ENCODE measurements at places on chromosomes 7 and 10.

- no peak for DNase-seq
Observed at GRCh38 chr10:481628-482027, 207.8 kb downstream of the DIP2C start.

DNA sequence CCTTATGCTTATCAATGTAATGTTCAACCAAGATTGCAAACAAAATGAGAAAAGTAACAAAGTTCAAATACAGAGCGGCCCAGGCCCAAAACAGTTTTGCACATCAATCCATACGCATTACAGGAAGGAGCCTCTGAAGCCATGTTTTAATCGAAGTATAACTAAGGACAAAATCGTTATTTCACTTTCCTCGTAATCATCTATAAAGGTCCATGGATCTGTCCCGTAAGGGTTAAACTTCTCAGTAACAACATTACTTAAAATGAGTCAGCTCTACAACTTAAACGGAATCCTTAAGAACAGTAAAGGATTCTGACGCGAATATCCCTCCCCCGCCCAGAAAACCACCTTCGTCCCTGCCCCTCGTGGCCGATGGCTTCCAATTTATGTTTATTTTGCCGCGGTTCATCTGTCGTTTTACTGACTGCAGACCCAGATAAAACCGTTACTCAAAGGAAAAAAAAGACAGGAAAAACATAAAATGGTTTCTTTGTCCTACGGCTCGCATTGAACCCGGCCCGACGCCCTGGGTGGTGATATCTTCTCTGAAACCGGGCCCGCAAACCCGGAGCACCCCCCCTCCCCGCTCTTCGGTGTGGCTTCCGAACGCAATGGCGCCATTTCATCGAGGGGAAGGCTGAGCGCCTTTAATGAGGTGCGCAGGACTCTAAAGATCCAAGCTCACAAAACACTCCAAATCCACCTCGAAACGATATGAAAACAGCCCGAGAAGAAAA is 1.1 kb downstream of the HNRNPA2B1 start:
- DNase-seq = peak; percentile 63

GRCh38 chr7:123782071-123782798 is 33.4 kb upstream of the WASL start:
- no peak for DNase-seq

GRCh38 chr10:112799038-112799437 is 151.0 kb upstream of the TCF7L2 start:
- no peak for DNase-seq

GRCh38 chr7:101017064-101017777 is 2.7 kb upstream of the MUC17 start:
- peak; percentile 56 for DNase-seq

- peak; percentile 96 for DNase-seq
Observed at GRCh38 chr7:44921607-44922350, 36.4 kb upstream of the PURB start.

- no peak for DNase-seq
Observed at GRCh38 chr10:110944792-110945396, 25.5 kb downstream of the SHOC2 start.

DNA sequence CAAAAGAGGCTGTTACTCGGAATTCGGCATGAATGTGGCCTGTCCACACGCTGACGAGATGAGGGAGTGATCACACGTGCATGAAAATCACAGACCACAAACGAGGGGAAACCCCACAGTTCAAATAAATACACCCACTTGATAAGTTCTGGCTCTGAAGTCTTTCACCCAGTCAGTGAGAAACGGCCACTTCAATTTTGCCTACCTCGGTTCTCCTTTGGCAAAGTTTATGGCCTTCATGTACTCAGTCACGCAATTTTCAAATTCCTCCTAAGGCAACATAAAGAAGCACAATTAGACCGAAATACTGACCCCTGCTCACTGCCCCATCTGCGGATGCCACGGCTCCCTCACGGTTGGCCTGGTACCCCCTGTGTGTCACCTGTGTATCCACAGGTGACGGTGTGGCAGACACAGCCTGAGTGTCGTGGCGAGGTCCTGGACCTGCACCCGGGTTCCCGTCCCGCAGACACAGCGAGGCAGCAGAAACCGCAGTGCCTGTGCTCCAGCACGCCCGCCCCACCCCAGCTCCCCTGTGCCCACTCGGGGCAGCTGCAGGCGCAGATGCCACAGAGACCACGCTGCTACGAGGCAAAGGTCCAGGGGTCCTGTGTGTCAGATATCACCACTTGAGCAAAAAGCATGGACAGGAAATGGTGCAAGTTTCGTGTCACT is 1.4 kb downstream of the CFAP46 start:
- DNase-seq = no peak

DNA sequence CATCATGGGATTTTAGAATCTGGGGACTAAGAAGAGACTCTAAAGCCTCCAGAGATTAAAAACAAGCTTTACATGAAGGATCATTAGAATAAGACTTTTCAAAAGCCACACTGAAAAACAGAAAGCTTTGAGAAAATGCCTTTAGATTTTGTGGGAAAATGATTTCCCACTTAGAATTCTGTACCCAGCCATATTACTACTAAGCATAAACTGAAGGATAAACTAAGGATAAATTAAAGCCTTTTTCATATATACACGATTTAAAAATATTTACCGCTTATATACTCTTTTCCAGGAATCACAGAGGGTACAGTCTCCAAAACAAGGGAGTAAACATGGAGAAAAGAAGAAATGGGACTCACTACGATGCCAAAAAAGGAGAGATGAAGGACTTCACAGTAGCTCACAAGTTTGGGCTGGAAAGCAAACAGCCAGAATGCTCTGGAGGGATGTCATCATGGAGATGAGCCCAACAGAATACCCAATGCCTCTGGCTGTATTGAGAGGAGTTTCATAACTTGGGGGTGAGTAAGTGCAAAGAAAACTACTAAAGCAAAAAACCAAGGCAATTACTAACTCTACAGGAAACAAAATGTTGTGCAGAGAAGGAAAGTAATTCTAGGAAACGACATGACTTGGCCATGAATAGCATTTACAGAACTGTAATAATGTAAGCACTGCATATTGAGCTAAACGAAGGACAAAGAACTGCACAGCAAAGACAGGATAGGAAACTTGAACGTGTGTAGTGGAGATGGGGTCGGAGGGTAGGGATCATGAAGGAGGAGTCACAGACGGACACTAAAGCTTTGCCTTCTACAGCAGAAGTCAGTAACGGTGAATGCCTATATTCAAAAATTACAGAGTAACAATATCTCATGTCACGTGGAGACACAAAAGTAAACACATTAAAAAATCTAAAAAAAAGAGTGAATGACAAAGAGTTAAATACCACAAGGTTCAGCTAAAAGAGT is 61.4 kb upstream of the ASAH2 start:
- DNase-seq = no peak

- DNase-seq = no peak
Observed at GRCh38 chr10:91680487-91680886, 47.6 kb upstream of the PPP1R3C start.

- DNase-seq = peak; percentile 32
Observed at GRCh38 chr10:43229208-43230061, 37.4 kb downstream of the RASGEF1A start.

- peak; percentile 67 for DNase-seq
Observed at GRCh38 chr10:30534465-30535144, 94.9 kb downstream of the LYZL2 start.

DNA sequence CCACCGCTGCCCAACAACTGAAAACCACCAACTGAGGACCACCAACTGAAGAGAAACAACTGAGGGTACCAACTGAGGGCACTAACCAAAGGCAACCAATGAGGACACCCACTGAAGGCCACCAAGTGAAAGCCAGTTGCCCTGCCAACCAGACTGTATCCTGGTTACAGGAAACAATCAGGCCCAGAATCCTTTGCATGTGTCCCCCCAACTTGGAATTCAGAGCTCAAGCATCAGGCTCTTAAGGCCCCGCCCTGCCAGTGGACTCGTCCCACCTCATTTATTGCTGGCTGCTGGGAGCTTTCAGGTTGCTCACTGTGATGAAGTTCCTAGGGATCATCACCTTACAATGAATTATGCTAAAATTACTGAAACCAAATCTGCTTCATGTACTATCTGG is 76.6 kb upstream of the ABI1 start:
- DNase-seq = no peak

DNA sequence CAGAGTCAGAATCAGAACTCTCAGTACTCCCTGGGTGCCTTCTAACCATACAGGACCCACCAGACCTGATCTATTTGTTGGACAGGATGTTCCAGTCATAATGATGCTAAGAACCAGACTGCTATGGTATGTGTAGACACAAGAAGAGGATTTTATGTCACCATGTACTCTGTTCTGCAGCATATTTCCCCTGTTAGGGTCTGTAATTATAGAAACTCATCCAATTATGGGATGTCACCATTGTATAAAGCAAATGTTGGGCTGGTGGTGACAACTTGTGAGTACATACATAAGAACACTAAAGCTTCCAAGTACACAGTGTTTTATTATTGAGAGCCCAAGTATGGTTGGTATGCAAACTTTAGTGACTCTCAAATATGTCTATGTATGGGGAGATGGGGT is 67.1 kb upstream of the AGBL3 start:
- no peak for DNase-seq

DNA sequence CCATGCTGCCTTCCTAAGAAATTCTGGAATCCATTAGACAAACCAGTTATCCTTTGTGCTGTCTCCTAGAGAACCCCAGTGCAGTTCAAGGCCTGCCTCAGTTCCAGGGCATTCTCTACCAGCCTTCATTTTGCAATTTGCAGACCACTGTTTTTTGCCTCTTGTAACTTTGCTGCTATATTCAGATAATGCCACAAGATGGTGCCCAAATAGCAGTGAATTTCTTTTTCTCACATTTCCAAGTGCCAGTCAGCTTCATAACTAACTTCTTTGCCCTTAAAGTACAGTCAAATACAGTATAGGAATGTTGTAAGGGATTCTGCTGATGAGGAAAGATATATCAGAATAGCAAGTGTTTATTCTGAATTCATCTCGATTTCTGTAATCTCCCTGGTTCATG is 25.2 kb downstream of the LOXL4 start:
- DNase-seq = no peak

DNA sequence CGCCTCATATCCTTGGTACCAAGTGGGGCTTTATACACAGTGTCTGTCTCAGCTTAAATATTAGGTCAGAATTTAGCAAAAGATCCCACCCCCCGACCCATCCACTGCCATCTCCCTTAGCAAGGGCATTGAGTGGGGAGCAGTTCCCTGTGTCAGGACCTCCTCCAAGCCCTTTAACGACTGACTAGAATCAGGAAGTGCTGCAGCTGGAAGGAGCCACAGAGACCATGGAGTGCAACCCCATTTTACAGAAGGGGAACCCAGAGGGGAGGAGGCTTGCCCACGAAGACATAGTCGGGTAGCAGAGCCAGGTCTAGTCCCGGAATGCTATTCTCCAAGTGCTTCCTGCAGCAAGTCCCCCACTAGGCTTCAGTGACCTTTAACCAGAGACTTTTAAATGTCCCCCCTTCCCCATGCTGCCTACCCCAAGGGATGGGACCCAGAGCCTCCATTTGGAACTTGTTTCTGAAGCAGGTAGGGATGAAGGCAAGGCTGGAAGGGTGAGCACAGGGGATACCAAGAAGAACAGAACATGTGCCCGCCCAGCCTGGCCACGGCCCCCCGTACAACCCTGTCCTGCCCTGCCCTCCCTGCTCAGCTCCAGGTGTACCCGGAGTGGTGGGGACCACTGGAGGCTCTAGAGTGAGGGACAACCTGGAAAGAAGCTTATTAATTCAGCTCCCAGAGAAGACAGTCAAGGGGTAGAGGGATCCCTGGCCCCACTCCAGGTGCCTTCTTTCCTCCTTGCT is 41.3 kb downstream of the C10orf105 start:
- DNase-seq = no peak

- peak; percentile 7 for DNase-seq
Observed at GRCh38 chr7:87628780-87629569, 777 bp downstream of the RUNDC3B start.

GRCh38 chr7:151435103-151435916 is 4.6 kb downstream of the CRYGN start:
- DNase-seq = no peak

- no peak for DNase-seq
Observed at GRCh38 chr10:125765835-125766234, 9.8 kb downstream of the MMP21 start.

DNA sequence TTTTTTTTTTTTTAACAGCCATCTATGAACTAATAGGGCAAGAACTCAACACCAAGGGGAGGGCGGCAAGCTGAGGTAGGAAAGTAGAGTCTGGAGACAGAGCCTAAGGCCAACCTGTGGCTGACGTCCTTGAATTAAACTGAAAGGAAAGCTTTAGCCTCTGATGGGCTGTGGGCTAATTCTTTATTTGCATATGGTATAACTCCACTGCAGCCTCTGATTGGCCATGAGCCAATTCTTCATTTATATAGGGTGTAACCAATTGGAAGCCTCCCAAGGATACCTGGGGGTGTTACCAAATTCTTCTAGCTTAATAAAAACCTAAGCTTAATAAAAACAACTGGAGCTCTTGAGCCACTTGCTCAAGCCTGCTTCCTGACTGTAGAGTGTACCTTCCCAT is 10.3 kb downstream of the TYW1 start:
- DNase-seq = no peak

GRCh38 chr7:159027789-159028507 is 116.7 kb downstream of the VIPR2 start:
- DNase-seq = no peak

GRCh38 chr7:42987648-42988214 is 55.6 kb downstream of the MRPL32 start:
- DNase-seq = no peak

- DNase-seq = no peak
Observed at GRCh38 chr10:94046098-94046497, 52.4 kb downstream of the PLCE1 start.

DNA sequence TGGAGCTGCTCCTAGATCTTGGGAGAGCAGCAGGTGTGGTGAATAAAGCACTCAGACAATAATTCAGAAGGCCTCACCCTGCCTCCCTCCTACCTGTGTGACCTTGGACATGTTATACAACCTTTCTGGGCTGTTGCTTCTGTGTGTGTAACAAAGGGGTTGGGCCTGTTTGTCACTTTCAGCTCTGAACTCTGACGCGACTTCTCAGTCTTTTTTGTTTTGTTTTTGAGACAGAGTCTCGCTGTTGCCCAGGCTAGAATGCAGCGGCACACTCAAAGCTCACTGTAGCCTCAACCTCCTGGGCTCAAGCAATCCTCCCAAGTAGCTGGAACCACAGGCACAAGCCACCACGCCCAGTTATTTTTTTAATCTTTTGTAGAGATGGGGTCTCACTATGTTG is 89.3 kb downstream of the DNMBP start:
- DNase-seq = no peak

DNA sequence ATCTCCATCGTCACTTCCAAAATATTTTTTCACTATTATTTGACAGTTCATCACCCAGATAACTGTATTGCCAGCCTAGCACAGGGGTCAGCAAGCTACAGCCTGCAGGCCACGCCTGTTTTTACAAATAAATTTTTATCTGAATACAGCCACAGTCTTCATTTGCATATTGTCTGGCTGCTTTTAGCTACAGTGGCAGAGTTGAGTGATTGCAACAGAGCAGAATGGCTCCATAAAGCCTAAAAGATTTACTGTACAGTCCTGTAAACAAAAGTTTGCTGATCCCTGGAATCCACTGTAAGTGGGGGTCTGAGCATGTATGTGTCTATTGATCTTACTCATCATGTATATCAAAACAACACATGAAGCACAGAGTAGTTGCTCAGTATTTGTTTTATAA is 45.9 kb upstream of the GNAI1 start:
- DNase-seq = no peak

- no peak for DNase-seq
Observed at GRCh38 chr7:85014936-85015660, 171.8 kb downstream of the SEMA3D start.

- no peak for DNase-seq
Observed at GRCh38 chr10:80132299-80133139, at the start of gene PLAC9. TSS of gene PLAC9 (plus strand) at chr10:80132730. CDS start at chr10:80132763, 33 bp downstream.

- DNase-seq = no peak
Observed at GRCh38 chr10:107814865-107815487, 650.5 kb upstream of the SORCS1 start.

- no peak for DNase-seq
Observed at GRCh38 chr7:134616611-134617010, 30.0 kb upstream of the BPGM start.
